NCI-H82 (cell line): ENCODE measurements at places on chromosomes 2 and 18.

DNA sequence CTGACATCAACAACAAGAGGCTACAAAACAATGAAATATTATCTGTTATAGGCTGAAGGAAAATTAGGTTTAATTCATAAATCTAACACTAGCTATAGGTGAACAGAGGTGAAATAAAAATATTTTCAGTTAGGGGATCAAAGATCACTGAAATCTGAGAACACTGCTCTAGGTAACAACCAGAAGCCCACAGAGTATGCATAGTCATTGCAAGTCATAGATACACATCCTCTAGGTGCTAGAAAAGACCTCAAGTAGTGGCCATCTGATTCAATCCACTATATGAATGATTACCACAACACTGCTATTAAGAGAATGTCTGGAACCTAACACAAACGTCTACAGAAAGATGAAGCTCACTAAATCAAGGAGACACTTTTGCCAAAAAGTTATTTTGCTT is 264.6 kb upstream of the CYP26B1 start:
- DNase-seq = no peak

- DNase-seq = peak; percentile 70
Observed at GRCh38 chr2:174247474-174248186, 702 bp downstream of the OLA1 start.

DNA sequence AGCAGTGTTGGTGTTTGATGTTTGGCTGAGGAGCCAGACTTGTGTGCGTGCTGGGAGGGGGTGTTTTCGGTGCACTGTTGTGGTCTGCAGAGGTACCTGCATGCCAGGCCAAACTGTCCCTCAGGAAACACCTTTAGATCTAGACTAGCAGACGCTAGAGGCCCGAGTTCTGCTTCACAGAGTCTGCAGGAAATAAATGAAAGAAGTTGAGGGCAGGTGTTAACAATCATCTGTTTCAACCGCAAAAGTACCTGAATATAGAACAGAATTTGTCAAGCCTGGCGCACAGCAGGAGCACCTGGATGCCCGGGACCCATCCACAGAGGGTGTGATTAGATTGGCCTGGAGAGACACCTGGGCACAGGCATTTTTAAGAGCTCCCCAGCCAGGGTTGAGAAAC is 40.5 kb upstream of the REL start:
- DNase-seq = no peak

DNA sequence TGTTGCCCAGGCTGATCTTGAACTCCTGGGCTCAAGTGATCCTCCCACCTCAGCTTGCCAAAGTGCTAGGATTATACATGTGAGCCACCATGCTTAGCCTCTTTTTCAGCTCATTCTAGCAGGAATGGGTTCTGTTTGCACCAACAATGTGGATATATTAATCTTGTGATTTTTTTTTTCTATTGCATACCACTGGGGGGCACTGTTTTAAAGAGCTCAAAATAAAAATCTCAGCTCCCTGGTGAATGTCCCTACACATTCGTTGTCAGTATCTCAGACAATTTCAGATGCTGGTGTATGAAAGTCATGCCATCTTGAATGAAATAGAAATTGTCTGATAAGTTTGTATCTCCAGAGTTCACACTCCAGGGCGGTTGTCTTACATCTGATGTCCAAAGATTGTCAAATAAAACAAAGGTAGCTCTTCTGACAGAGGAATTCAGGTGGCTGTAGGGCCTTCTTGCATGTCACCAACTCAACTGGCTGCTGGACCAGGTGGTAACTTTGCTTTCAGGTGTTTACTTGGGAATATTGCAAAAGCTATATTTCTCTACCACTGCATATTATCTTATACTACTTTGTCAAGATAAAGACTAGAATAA is 3.1 kb upstream of the MATN3 start:
- peak; percentile 66 for DNase-seq

GRCh38 chr2:237022533-237022932 is 63.2 kb upstream of the COPS8 start:
- no peak for DNase-seq
